Activated CD4-positive, CD25-positive, alpha-beta regulatory T cell treated with anti-CD3 and anti-CD28 coated beads, Interleukin-2, amount 50 U/mL, for 24 hours (primary cell): ENCODE measurements at places on chromosomes 16 and 17.

- no peak for ATAC-seq
Measured at GRCh38 chr16:25297151-25297787, 39.6 kb upstream of the ZKSCAN2 start.

DNA sequence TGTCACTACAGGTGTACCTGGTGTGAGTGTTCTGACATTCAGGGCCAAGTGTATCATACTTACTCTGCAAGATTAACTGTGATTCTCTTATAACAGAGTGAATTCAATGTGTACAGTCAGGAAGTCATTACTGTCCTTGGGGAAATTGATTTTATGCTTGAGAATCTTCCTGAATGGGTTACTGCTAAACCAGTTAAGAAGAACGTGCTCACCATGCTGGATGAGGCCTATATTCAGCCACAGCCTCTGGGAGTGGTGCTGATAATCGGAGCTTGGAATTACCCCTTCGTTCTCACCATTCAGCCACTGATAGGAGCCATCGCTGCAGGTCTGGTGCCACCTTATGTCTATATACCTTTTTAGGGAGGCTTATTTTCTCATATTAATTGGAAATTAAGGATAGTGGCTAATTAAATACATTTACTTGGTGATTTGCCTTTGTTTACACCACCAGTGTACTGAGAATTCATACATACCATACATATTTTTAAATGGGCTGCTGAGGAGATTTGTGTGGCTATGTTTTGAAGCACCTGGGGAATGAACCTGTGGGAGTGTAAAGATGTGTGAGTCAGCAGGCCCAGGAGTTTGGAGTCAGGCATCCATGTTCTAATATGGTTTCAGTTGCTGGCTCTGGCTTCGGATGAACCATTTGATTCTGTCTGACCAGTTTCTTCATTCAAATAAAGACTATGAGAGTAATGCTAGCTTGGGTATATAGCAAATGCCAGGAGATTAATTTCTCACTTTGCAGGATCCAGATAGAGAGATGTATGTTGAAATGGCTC, 3.1 kb downstream of the ALDH3A2 start:
- no peak for ATAC-seq

DNA sequence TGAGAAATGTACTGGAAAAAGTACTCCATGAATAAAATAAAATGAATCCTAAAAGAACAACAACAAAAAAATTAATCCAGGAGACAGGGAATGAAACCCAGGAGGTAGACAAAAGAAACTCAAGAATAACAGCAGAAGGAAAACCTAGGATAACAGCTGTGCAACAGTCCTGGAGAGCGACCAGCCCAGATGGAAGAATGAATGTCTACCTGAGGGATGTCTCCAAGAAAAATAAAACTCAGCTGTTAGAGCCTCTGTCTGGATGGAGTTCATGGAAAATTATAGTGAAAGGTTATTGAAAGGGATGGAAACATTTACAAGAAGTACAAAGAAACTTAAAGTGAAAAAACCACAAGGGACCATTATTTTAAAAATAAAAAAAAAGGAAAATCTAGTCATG, 135.8 kb upstream of the CA10 start:
- ATAC-seq, result no peak

GRCh38 chr17:62094175-62094574, 29.1 kb upstream of the MED13 start:
- ATAC-seq, result no peak

GRCh38 chr17:74426551-74427047, 5.3 kb upstream of the GPRC5C start:
- no peak for ATAC-seq

DNA sequence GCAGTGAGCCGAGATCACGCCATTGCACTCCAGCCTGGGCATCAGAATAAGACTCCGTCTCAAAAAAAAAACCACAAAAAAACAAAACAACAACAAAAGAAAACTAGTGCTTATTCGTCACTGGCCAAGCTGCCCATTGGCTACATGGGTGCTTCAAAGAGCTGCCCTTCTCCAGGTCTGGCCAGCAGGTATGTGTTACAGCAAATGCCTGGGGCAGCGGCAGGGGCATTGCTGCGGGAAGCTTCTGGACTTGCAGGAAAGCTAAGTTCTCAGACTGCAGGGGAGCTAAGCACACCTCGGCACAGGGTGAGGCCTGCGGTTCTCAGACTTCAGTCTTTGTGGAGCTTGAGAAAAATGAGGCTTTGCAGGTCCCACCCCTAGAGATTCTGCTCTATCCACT, 4.1 kb upstream of the STH start:
- ATAC-seq, result no peak

DNA sequence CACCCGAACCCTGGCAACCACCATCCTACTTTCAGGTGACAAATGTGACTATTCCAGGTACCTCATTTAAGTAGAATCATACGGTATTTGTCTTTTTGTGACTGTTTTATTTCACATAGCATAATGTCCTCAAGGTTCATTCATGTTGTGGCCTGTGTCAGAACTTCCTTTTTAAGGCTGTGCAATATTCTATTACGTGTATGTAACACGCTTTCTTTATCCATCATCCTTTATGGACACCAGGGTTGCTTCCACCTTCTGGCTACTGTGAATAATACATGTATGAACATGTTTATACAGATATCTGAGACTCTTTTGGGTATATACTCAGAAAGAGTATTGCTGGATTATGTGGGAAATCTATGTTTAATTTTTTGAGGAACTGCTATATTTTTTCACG, 28.7 kb upstream of the RSL1D1 start:
- ATAC-seq, result no peak

DNA sequence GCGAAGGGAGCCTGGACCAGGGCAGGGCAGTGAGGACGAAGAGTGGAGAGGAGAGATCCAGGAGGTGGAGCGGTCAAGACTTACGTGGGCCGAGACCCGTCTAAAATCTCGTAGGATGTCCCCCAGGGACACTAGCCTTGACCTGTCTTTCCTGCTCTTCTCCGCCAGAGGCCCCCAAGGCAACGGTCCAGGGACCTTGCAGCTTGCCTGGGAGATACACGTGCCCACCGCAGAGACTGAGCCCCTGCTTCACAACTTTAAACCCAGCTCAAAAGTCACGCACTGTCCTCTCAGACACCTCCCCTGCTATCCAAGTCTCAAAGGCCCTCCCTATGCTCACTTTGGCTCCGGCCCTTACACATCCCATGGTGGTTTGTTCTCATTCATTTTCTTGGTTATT, 9.4 kb downstream of the TIGD7 start:
- no peak for ATAC-seq

DNA sequence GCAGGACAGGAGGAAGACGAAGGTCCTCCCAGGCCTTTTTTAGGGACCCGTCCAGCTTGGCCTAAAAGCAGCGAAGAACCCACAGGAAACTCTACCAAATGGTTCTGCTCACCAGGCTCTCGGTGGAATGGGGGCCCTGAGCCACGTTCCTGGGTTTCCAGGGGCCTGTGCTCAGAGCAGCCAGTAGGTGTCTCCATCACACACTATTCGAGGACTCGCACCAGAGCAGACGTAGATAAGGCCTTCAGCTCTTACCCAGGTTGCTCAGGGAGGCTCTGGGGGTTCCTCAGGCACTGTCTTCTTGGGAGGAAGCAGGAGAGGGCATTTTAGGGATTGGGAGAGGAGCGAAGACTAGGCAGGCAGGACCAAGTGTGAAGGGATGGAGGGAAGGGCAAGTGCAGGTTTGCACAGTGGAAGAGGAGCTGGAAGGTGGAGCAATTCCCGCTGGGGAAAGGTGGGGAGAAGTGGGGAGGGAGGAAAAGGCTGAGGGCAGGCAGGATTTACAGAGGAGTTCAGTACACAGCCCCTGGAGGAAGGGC, 157.1 kb downstream of the RGS9 start:
- ATAC-seq, result peak; percentile 51

GRCh38 chr17:51761105-51761504, 397.4 kb downstream of the CA10 start:
- ATAC-seq, result no peak

DNA sequence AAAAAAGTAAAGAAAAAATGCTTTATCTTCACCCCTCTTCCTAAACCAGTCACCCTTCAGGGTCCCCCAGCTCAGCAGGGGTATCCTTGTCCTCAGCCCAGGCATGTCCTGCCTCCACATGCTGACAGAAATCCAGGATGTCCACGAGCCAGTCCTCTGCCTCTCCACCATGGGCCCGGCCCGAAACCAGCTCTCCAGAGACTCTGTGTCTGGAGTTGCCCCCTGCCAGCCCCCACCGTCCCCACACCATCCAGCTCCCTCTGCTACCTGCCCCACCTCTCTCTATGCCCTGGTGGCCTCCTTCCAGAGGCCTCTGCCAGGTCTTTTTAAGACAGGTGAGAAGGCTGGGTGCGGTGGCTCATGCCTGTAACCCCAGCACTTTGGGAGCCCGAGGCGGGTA, 66.4 kb upstream of the PLCG2 start:
- no peak for ATAC-seq

- ATAC-seq, result no peak
Measured at GRCh38 chr16:84766978-84767773, 52.6 kb upstream of the CRISPLD2 start.

GRCh38 chr17:36641331-36641876, 40.0 kb downstream of the MRM1 start:
- ATAC-seq, result no peak

DNA sequence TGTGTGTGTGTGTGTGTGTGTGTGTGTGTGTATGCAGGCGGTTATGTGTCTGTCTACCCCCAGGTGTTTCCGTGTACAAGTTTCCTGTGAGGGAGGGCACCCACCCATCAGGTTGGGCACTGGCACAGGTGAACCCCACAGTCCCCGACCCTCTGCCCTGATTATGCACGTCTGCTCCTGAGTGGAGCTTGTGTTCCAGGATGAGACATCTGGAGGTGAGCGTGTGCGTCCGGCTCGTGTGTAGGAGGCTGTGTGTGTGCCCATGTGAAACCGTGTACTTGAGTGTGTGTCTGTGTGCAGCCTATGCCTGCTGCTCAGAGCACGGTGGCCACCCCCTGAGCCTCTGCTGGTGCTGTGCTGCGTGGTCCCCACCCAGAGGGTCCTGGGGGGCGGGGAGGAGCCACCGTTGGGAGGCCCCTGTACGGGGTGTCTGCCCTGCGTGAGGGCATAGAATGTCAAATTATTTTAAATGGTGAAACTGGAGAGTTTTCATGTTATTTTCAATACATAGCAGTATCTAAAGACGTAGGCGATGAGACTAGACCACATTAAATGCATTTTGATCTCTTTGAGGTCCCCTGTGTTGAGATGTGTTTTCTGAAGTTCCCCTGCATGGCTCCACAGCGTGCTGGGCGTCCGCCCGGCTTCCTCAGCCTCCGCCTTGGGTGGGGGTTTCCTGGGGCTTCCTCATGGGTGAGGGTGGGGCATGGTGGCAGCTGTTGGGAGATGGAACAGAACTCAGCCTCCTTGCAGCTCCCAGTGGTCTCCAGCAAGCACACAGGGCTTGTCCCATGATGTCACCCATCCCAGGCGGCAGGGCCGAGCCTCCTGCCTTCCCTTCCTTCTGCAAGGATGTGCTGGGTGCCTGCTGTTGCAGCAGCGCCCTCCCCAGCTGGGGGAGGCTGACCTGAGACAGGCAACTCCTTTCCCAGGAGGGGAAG, 43.4 kb downstream of the KCNJ12 start:
- ATAC-seq, result peak; percentile 52

DNA sequence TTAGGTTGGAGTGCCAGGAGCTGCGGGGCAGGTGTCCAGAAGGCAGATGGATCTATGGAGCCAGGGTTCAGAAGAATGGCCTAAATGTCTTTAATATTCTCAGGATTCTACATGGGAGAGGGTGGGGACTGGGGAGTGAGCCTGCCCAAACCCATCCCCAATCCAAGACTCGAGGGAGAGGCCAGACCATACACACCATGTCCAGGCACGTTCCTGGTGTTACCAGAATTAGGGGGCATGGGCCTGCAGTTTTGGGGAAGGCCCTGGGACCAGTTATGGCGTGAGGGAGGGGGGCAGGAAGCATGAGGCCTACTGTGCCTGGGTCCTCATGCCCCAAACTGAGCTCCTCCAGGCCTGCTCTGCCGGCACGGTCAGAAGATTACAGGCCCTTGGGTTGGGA, 1.9 kb downstream of the TAX1BP3 start:
- ATAC-seq, result no peak

DNA sequence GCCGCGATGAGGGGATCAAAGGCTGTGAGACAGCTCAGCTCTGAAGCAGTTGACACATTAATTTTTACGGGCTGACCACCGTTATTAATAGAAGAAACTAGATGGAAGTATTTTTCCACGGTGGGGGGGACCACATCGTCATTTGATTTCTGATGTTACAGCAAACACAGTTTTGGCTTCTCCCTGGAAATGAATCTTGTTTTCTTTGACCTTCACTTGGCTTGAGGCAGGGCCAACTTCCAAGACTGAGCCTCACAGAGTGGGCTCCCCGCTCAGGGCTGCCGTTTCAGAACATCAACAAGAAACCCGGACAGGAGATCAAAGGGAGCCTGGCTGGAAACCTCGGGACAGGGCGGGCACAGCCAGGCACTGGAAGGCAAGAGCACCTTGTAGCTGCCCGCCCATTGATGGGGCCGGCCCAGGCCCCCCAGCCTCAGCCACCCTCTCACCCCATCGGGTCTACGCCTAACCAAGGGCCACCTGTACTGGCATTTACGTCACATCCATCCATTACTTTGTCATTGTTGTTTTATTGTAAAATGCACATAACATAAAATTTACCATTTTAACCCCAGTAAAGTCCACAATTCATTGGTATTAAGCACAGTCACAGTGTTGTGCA, 124.6 kb downstream of the C16orf95 start:
- no peak for ATAC-seq

DNA sequence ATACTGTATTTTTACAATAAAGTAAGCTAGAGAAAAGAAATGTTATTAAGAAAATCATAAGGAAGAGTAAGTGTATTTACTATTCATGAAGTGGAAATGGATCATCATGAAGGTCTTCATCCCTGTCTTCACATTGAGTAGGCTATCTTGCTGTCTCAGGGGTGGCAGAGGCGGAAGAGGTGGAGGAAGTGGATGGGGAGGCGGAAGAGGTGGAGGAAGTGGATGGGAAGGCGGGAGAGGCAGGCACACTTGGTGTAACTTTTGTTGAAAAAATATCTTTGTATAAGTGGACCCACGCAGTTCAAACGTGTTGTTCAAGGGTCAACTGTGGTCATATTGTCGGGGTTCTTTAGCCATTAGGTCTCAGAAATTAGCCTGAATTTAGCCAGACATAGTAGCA, 50.2 kb downstream of the PIGL start:
- no peak for ATAC-seq

GRCh38 chr17:55402374-55402773, 19.3 kb downstream of the MMD start:
- no peak for ATAC-seq

DNA sequence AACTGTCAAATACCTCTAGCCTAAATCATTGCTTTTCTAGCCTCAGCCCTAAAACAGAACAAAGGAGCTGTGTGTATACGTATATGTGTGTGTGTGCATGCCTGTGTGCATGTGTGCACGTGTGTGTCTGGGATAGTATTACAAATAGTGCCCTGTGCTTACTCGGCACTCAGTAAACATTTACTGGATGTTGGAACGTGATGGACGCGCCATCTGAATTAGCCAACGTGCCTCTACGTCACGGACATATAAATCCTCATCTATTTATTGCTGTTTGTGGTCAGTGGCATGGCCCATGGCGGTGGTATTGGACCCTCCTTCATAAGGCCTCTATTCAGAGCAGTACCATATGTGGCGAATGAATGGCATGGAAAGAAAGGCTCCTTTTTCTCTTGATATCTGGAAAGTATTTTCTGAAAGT, 37.5 kb downstream of the WWP2 start:
- ATAC-seq, result no peak
